ENCODE measurements at places on chromosomes 7 and 10.

DNA sequence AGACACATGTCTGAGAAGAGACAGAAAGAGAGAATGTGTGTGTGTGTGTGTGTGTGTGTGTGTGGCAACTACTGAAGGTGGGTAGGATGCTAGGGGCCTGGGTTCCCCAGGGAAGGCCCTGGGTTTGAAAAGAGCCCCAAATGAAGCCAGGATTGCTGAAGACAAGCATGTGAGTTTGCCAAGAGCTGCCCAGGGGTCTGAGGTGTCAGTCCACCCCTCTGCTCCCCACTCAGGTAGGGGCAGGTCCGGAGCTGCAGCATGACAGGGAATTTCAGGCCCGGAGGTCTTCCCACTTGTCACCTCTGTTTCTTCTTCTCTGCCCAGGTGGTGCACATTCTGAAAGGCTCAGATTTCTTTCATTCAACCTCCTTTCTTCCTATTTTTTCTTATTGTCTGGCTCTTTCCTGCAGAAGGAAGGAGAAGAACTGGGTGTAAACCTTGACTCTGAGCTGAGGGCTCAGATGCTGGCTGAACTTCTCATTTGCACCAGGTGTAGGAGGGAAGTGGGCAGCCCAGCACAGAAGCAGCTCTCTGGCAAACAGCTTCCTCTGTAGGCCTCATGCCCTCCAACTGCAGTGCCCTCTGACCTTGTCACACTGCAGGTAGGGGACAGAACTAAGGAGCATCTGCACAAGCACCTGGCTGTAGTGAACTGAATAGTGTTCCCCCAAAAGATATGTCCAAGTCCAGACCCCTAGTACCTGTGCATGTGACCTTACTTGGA lies 79.6 kb upstream of the LRRC4 start:
- DNase-seq, result no peak

DNA sequence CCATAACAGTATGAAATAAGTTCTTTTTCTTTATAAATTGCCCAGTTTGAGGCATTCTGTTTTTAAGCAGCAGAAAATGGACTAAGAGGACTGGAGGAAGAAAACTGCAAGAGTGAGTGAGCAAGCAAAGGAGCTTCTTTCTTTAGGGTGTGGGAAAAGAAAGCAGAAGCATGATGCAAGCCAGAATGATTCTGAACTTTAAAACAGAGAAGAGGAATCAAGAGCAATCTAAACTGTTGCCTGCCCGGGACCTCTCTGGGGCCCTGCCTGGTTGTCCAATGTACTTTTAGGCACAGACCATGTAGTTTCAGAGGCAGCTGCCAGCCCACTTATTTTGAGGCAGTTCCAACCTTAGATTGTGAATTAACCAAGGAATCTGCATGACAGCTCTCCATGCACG lies 186.3 kb downstream of the PLPP4 start:
- DNase-seq, result no peak

GRCh38 chr7:92740700-92741126 lies 95.7 kb downstream of the CDK6 start:
- no peak for DNase-seq

DNA sequence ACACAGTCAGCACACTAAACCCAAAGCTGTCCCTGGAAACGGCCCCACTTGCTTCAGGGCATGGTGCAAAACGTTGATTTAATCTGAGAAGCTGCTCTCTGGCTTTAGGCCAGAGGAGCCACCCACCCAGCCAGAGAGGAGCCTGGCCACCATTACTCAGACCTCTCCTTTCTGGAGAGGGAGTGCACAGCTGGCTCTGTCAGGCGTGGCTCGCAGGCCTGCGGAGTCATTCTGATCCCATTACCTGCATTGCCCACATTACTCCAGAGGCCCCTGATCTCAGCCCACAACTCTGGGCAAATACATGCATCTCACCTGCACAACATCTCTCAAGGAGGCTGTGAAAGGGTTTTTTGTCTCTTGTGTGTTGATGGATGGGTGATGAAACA lies 370.0 kb upstream of the IGFBP3 start:
- no peak for DNase-seq

DNA sequence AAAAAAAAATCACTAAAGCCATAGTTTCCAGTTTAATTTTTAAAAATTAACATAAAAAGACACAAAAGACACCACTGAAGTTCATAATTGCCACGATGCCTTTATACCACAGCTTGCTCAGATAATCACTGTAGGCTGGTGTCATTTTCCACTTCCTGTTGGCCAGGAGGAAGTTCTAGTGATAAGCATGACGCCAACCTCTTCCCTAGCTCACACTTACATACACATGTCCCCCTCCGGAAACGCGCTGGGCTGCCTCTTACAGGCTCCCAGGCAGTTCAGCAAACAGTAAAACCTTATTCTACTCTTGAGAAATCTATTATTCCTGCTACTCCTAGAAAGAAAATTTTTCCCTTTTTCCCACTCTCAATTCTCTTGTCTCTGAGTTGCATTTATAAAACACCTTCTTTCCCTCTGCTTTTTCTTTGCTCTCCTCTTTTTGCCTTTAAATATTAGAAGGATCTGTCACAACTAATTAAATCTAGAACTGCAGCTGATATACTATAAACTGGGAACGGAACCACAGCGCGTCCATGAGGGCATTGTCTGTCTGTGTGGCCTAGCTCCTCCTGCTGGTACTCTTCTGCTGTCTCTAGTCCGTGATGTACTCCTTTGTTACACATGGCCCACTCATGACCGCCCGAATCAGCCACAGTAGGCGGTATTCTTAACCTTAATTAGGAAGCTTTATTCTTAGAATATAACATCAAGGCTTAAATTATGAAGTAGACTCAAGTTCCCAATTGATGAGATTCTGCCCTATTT lies 664.9 kb downstream of the CNTNAP2 start:
- DNase-seq, result peak; percentile 4

GRCh38 chr7:131365838-131366237 lies 38.2 kb downstream of the MKLN1 start:
- DNase-seq, result no peak

- DNase-seq, result peak; percentile 80
These were observed 348.6 kb downstream of the ANKRD7 start for GRCh38 chr7:118573085-118573484.

GRCh38 chr10:87928996-87929395 lies 65.6 kb downstream of the PTEN start:
- DNase-seq, result no peak

- DNase-seq, result no peak
These were observed 316.8 kb downstream of the ELMO1 start for GRCh38 chr7:37131855-37132254.

GRCh38 chr7:2230882-2231281 lies 1.9 kb downstream of the MAD1L1 start:
- no peak for DNase-seq

DNA sequence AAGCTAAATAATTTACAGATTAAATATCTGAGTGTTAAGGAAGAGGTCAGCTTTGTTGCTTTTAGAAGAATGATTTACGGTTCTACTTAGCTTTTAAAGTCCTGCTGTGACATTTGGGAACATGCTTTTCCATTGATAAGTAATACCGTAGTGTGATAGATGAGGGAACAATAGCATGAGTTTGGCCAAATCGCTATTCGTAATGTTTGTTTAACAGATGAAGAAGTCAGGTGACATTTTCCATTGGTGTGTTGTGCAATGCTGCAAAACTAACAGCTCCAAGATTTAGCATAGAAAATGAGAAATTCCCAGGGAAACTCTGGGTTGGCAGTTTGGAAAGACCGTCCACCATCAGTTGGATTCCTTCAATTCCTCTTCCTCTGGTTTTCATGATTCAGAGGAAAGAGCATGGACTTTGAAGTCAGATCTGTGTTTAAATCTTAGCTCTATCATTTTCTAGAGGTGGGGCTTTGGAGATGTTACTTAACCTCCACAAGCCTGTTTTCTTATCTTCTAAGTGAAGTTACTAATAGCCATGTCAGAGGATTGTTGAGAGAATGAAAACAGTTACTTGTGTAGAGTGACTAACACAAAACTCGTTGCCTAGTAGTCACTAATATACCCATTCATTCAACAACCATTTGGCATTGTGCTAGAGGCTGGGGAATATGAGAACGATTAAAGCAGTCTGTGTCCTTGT lies 140.4 kb upstream of the BMPER start:
- DNase-seq, result no peak

Measured in NCI-H2081 (cell line).